Keratinocyte (primary cell): ENCODE measurements at places on chromosomes 3 and 15.

- no peak for DNase-seq
Observed at GRCh38 chr3:116474801-116475200, 29.5 kb upstream of the LSAMP start.

GRCh38 chr3:124860599-124860998 is 26.6 kb downstream of the ITGB5 start:
- peak; percentile 64 for DNase-seq

- no peak for DNase-seq
Observed at GRCh38 chr3:58563386-58564035, 13.7 kb downstream of the FAM107A start.

DNA sequence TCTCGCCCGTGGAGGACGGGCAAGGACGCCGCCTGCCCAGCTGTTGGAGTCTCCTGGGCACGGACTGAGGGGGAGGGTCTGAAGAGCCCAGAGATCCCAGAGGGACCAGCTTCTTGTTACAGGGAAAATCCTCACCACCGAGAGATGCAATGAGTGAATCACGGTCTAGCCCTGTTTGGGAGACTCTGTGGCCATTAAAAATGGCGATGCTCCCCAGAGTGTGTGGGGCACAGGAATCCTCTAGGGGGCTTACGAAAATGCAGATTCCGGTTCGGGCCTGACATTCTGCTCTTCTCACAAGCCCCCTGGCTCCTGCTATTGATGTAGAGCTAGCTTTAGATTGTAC is 35.5 kb upstream of the EPHB3 start:
- DNase-seq: no peak

DNA sequence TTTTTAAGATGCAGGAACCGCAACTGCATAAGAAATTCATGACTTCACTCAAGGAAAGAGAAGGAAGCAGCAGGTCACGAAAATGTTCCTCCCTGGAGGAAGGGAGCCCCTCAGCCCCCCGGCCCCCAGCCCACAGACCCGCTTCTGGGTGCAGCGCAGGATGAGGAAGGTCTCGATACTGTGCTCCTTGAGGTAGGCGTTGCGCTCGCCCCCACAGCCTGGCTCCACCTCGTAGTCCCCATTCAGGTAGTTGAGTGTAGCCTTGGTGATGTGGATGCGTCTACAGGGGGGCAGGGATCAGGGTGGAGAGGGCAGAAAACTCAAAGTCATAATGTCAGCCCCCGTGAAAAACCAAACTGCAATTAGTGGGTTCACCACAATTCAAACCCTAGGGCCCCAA is 121.4 kb downstream of the ADCY5 start:
- DNase-seq: no peak

GRCh38 chr3:72679540-72680198 is 168.6 kb downstream of the SHQ1 start:
- DNase-seq: no peak

- no peak for DNase-seq
Observed at GRCh38 chr3:186705882-186706780, 11.0 kb upstream of the KNG1 start.

DNA sequence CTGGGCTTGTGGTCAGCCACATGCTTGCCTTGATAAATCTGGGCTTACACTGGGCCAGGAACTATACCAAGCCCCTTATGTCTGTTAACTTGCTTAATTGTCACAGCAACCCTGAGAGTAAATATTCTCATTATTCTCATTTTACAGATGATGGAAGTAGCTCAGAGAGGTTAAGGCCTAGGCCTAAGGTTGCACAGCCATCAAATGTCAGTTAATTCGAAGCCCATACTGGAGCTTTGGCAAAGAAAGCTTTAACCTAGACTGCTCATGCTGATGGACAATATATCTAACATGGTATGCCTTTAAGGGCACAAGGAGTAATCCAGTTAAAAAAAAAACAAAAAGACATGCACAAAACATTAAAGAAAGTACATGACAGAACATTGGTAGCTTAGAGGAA is 220.1 kb downstream of the FEZF2 start:
- no peak for DNase-seq

GRCh38 chr3:116020495-116020894 is 397.2 kb downstream of the GAP43 start:
- no peak for DNase-seq

DNA sequence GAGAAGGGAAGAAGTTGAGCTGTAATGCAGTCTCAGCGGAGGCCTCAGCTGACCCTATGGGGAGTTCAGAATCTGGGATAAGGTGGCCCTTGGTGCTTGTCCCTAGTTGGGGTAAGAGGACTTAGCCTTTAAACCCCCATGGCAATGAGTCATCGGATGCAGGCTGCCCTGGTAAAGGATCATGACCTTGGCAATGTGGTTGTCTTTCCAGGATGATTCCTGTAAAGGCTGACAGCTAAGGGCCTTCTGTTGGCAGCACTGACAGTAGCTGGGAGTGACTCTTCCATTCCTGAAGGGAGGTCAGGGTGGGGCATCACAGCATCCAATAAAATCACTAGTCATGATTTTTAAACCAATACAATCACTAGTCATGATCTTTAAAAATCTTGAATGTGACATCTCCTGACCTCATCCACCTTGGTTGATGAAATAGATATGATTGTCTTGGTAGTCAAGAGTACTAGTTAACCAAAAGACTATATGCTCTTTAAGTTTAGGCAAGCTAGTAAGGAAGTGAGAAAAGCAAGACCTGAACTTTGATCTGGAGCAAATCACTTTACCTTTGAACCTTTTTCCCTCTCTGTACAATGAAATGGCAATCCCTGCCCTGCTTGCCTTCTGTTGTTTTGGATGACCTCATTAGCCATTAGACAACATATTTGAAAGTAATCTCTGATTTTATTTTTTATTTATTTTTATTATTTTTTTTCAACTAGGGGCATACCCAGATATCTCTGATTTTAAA is 71.3 kb upstream of the CACNA1D start:
- DNase-seq: no peak

DNA sequence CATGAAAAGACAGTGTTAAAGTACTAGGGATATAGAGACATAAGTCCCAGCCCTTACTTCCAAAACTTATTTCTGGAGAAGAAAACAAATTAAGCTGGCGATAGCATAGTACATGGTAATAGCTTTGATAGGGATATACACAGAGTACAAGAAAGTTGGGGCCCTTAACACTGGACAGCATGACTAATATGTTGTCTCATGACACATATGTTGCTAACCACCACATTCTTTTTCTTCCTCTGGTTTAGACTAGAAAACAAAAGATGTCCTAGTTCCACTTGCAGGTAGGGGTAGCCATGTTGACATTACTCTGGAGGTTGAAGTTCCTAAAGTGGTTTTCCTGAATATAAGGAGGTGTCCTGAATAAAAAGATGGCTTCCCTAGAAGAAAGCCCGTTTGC is 75.3 kb downstream of the RFX7 start:
- DNase-seq: no peak

GRCh38 chr3:174058804-174059203 is 661.3 kb downstream of the NLGN1 start:
- DNase-seq: no peak

- DNase-seq: no peak
Observed at GRCh38 chr15:74585191-74585590, 30.4 kb upstream of the CLK3 start.

- no peak for DNase-seq
Observed at GRCh38 chr3:171829841-171830517, 13.2 kb upstream of the TMEM212 start.

DNA sequence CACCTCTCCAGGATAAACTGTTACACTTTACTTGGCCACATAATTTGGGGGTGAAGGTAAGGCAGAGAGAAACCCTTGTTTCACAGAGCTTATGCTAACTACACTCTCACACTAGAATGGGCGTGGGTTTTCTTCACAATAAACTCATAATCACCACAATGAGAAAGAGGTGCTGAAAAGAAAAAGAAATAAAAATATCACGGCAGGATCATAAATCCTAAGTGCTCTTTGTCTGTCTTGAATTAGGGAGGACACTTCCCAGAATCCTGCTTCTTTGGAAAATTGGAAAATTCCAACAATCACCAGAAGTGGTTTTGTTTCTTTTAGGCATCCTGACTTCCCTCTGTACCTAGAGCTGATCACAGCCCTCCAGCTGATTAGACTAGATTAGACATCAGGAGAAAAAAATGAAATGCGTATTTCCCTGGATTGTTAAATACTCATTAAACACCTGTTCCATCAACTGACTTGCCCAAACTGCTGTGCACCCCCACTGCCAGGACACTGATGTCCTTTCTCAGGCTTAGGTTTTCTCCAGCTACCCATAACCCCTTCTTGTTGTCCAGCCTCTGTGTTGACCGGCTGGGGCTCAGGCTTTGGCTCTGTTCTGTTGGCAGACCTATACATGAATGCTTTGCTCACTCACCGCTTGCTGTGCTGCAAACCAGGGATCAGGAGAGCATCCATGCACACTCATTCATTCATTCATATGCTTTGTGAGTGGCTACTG is 41.6 kb upstream of the ACKR4 start:
- no peak for DNase-seq

DNA sequence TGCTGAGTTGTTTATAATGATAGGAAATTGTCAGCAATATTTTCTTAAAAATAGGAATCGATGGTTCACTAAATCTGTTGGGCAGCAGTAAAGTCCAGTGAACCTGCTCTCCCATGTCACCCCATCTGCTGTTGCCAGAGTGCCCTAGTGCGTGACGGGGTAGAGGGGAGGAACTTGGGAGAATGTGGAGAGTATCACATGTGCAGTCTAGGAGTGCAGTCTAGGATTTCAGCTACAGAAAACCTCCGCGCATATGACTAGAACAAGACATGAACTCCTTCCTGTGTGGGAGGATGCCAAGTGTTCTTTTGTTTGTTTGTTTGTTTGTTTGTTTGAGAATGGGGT is 74.6 kb upstream of the ACAD9 start:
- no peak for DNase-seq

GRCh38 chr15:63556246-63556645 is 40.9 kb upstream of the FBXL22 start:
- DNase-seq: no peak

DNA sequence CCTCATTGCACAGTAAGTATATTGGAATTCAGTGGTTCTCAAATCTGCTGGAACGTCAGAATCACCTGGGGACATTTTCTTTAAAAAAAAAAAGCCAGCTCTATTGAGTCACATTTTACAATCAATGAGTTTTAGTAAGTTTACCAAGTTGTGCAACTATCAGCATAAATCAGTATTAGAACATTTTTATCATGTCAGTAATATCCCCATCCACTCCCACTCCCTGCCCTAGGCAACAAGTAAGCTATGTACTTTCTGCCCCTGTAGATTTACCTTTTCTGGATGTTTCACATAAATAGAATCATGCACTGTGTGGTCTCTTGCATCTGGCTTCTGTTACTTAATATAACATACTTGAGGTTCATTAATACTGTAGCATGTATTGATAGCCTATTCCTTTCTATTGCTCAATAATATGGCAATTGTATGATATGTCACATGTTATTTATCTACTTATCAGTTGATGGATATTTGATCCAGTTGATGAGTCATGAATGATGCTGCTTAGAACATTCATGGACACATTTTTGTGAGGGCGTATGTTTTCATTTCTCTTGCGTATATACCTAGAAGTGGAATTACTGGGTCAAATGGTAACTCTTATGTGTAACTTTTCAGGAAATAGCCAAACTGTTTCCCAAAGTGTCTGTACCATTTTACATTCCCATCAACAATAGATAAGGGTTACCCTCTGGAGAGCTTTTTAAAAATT is 180.5 kb downstream of the THSD4 start:
- peak; percentile 74 for DNase-seq

GRCh38 chr3:127035677-127036076 is 52.8 kb downstream of the PLXNA1 start:
- peak; percentile 67 for DNase-seq

- DNase-seq: no peak
Observed at GRCh38 chr3:182969853-182970252, 10.5 kb downstream of the DCUN1D1 start.

DNA sequence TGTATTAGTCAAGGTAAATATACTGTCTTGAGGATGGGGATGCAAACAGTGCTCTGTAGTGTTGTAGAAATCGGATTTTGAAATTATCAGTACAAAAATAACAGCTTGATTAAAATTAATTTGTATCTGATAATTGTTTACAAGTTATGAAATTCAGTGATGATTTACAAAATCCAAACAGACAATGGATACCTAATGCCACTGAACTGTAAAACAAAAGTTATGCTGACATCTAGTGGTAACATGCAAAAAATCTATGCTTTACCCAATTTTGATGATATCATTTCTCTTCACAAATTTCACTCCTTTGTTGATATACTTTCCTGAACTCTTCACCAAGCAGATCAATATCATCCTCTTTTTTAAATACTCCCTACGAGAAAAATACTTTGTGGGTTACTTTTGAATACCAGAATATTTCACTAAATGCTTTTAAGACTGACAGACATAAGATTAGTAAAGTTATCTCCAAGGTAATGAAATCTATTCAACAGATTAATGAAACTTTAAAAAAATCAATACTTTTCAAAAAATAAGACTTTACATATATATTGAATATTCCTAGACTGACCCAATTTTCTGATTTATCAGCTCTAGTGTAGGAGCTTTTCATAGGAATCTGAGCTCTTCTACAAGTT is 36.0 kb downstream of the MNS1 start:
- DNase-seq: no peak

- DNase-seq: no peak
Observed at GRCh38 chr15:23370578-23370977, 16.0 kb downstream of the GOLGA8S start.

DNA sequence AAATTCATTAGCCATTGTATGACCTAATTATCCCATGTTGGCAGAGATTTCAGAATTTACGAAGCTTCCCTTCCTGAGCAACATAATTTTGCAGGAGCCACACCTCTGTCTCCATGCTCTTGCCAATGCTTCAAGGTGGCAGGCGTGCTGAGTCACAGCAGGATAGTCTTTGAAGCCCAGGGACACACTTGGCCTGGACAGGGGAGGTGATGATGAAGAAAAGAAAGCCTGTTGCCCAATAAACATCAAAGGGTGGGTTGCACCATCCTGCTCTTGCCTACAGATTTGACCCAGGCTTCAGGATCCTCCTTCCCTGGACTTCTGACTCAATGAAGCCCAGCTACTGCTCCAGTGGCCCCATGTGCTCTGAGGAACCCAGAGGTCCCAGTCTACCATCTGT is 117.1 kb downstream of the MINAR1 start:
- DNase-seq: no peak

DNA sequence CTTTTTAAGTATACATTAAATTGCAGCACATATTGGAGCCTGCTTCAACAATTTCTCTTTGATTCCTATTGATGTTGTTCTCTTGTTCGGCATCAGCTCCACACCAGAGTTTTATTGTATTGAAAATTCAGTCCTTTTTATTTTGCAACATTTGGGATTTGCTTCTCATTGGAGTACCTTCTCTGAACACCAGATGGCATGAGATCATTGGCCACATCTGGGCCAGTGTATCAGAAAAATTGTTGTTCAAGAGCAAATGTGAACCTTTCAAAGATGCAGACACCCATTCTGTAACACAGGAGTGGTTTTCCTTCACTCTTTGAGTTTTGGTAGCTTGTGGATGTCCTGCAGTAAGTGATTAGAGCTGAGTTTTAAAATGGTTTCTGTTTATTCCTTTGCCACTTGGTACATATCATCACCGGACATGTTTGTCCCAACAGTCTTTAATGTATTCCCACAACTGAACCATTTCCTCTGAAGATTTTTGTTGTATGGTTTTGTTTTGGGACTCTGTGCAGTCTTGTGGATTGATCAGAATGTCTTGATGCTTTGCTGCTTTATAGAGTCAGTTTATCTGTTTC is 96.1 kb downstream of the MCTP2 start:
- no peak for DNase-seq
